Pulmonary artery endothelial cell (primary cell): ENCODE measurements at places on chromosomes 2 and 18.

DNA sequence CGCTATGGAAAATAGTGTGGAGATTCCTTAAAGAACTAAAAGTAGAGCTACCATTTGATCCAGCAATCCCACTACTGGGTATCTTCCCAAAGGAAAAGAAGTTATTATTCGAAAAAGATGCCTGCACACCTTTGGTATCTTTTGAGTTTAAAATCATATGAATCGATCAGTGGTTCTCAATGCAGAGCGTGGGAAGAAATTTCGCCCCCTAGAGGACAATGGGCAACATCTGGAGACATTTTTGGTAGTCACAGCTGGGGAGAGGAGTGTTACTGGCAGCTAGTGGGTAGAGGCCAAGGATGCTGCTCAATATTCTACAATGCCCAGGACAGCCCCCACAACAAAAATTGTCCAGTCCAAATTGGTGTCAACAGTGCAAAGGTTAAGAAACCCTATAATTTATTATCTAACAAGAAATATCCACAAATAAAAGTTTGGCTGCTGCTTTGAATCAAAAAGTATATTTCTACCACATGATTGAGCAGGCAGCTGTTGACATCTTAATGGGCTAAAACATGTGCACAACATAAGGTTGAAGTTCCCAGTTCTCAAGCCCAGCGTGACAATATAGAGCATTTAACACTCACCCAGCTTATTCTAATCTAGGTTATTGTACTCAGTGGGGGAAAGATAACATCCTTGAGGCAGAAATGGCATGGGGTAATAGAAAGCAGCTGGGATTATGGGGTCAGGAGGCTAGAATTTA lies 425.7 kb downstream of the LRATD1 start:
- DNase-seq = no peak

DNA sequence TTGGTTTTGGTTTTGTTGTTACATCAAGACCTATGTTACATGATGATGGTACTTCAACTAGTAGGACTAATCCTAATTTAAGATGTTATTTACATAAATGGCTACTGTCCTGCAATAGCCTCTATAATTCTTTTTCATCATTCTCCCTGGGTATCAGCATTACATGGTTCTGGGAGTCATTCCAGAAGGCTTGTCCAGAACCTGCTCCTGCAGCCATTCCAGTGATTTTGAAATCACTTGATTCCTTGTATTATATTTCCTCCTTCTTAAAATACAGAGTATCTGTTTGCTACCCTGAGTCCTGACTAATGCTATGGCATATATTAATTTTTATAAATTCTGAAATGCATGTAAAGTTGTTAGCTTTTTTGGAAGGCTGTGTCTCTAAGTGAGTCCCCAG lies 400.5 kb upstream of the MEIS1 start:
- DNase-seq = no peak

DNA sequence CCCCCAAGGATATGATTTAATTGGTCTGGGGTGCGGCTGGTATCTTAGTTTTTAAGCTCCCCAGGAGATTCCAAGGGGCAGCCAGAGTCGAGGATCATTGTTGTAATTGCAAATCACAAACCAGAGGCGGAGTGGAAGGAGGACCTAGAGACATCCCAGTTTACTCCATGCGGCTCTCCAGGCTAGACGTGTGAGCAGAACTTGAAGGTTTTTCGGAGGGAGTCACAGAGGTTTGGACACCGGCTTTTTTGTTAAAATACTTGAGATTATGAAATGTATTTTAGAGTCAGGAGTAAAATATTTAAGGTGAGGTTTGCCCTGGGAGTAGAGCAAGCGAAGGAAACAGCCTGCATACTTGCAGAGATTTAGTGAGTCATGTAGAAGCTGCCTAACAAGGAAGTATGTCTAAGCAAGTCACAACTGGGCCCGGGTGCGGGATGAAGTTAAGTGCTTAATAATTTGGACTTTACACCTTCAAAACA lies 39.5 kb downstream of the TGOLN2 start:
- no peak for DNase-seq

GRCh38 chr2:174744111-174744510 lies 20.2 kb downstream of the CHRNA1 start:
- DNase-seq = no peak

- no peak for DNase-seq
These were observed 36.4 kb downstream of the RAMP1 start for GRCh38 chr2:237895544-237896506.

GRCh38 chr2:175002547-175003274 lies 2.5 kb downstream of the CHN1 start:
- DNase-seq = no peak

GRCh38 chr2:194686569-194686968 lies 970.5 kb upstream of the SLC39A10 start:
- DNase-seq = no peak

DNA sequence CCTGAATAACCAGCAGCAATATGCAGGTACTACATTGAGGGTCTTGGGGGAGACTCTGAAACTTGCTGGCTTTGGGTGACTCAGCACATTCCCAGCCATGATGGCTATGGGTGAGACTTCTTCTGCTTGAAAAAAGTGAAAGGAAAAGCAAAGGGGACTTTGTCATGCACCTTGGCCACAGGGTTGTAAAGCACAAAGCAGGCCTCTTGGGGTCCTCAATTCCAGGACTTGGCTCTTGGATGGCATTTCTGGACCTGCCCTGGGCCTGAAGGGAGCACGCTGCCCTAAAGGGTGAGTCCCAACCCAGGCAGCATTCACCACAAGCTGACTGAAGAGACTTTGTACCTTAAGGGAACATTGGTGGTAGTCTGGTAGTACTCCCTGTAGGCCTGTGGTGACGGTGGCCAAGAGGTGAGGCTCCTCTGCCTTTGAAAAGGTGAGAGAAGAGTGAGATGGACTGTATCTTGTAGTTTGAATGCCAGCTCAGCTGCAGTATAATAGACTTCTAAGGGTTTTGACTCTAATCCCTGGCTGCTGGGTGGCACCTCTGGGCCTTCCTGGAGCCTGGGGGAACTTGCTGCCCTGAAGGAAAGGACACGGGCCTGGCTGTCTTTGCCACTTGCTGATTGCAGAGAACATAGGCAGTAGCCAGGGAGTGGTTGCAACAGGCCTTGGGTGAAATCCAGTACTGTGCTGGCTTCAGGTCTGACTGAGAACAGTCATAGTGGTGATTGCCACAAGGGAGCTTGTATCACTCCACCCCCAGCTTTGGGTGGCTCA lies 36.5 kb upstream of the CYTIP start:
- no peak for DNase-seq

DNA sequence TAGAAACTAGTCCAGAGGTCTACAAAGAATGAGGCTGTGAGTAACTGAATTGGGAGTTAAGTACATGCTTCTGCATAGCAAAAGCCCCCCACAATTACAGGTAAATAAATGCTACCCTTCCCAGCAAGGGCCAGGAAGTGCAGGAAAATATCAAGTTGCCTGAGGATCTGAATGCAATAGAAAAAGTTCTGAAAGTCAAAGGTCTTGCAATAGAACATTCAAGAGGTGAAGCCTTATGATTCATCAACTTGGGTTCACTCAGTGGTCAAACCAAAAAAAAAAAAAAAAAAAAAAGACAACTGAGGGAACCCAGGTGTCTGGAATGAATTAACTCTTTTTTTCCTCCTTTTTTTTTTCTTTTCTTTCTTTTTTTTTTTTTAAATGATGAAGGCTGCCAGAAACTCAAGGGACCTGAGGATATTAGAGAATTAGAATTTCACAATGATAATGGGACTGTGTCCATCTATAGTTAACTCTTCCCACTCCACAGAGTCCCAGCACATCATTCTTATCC lies 42.9 kb upstream of the RFX8 start:
- DNase-seq = no peak

- DNase-seq = no peak
These were observed 886.3 kb downstream of the SLC4A3 start for GRCh38 chr2:220513573-220514288.

DNA sequence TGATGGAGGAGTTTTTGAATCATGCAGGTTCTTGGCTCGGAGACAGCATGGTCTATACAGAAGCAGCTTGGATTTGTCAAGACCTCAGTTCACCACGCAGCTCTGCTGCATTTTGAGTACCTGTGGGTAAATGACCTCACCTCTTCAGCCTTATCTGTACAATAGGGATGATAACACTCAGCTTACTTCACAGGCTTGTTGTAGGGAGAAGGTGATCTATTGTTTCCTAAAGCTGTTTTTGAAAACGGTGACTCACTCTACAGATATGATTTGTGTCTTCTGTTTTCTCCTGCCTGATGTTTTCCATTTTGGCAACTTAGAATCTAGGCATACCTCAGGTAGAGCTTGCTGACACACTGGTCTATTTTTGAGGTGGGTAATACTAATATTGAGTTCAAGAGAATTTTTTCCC lies 80.3 kb downstream of the FMNL2 start:
- no peak for DNase-seq

- peak; percentile 32 for DNase-seq
These were observed 58.0 kb upstream of the EML6 start for GRCh38 chr2:54665436-54665856.

GRCh38 chr2:231393149-231394131 lies 2.1 kb upstream of the B3GNT7 start:
- DNase-seq = no peak

GRCh38 chr2:23454501-23455120 lies 69.6 kb downstream of the KLHL29 start:
- no peak for DNase-seq

DNA sequence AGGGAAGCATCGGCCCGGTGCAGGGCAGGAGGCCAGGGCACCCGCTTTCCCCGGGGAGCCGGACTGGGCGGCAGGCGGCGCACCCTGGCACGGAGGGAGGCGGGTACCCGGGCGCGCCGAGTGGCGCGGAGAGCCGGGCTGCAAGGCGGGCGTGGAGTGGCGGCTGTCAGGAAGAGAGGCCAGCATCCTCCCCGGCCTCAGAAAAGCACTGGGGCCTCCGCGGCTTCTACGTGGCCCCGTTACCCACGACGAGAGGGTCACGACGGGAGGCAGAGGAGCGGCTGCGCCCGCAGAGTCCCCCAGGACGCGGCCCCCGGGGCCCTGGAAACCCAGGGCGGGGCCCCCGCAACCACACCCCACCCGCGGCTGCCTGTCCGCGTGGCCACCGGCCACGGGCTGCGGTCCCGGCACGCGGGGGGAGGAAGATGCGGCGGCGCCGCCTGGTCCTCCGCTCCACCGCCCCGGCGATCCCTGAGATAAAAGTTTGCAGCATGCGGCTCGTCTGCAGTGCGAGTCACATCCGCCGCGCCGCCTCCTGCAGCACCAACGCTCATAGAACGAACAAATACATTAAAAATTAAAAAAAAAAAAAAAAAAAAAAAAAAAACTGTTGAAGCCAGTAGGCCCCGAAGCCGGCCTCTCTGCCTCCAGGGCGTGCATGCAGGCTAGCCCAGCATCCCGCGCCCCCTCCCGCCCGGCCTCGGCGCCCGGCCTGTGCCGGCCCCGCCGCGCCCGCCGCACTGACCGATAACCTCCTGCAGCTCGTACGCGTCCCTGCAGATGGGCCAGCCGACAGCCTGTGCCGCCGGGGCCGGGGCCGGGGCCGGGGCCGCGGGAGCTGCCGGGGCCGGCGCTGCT lies 683 bp downstream of the STK39 start:
- no peak for DNase-seq

DNA sequence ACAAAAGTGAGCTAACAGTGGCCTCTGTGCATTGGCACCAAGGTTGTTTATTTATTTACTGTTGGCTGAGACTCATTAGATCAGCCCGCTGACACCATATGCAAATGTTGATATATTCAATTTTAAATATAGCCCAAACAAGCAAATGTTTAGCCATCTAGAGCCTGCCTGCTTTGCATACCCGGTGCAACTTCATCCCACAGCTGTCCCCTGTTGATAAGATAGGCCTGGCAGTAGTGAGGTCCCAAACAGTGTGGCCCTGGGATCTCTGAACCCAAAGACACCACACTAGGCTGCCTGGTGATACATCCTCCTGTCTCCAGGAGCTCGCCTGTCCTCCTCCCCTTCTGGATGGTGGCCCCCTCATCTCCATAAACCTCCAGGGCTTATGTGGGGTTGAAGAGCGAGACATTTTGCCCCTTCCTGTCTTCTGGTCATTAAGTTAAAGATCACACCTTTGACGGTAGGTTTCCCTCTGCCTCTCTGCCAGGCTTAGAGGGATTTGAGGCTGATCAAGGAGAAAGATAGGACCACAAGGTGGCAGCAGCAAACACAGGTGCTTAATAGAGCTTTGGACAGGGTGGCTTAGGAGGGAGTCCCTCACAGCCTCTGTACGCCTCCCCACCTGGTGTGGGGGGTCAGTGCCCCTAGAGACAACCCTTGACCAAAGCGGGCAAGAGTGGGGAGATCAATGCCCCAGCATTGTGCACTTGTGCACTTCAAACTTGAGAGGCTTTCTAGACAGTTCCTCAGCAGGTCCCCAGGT lies 23.7 kb upstream of the MYO5B start:
- no peak for DNase-seq

- no peak for DNase-seq
These were observed 493.7 kb upstream of the CDH7 start for GRCh38 chr18:65257149-65257548.

GRCh38 chr2:168962636-168963035 lies 61.5 kb downstream of the G6PC2 start:
- no peak for DNase-seq

DNA sequence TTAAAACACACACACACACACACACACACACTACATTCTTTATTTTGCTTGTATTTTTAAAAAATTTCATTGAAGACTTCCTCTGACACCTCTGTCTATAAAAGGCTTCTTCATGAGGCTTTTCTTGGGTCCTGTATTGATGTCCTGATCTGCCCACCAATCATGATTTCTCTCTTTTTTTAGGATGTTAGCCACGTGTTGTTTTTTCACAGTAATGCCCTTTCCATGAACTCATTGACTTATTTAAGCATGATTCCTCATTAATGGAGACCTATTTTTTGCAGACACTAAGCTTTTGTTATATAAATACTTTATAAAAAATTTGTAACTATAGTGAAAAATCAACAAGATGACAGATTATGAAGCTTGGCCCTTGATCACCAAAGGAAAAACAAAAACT lies 173.8 kb upstream of the CNTNAP5 start:
- DNase-seq = no peak

- no peak for DNase-seq
These were observed 7.6 kb downstream of the SERPINE2 start for GRCh38 chr2:224031358-224031970.

- DNase-seq = no peak
These were observed 114.6 kb downstream of the MYO5B start for GRCh38 chr18:50080316-50080715.

- DNase-seq = no peak
These were observed 1.7 kb downstream of the ACVR2A start for GRCh38 chr2:147846412-147847081.

DNA sequence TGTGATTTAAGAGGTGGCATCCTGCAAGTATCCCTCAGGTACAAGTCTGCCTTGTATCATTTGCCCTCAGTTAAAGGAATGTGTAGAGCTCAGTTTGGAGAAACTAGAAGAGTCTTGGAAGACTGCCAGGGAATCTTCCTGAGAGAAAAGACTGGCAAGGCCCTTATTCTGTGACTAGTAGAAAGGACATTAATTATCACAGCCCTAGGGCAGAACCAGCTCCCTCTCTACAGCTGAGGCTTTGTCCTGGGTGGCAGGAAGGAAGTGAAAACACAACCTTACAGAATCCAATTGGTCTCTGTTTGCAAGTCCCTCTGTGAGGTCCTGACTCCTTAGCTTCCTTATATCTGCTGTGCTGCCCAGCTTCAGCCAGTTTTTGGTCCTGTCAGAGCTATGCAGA lies 385.9 kb upstream of the CYRIA start:
- no peak for DNase-seq

GRCh38 chr2:166406374-166406773 lies 30.6 kb upstream of the SCN9A start:
- no peak for DNase-seq
